Progenitor cell of endocrine pancreas (in vitro differentiated cells): ENCODE measurements at places on chromosomes 4 and X. TPM values are rescaled to one million over a fixed set of nuclear protein-coding genes. Genes with fewer than 3 reads are reported as not detected.
A peak's percentile ranks its signal among the peaks of the same experiment; 100 is the strongest.

The DNASE1L1 gene
- 12.7 and 14.3 TPM in 2 replicates for total RNA-seq

DNA sequence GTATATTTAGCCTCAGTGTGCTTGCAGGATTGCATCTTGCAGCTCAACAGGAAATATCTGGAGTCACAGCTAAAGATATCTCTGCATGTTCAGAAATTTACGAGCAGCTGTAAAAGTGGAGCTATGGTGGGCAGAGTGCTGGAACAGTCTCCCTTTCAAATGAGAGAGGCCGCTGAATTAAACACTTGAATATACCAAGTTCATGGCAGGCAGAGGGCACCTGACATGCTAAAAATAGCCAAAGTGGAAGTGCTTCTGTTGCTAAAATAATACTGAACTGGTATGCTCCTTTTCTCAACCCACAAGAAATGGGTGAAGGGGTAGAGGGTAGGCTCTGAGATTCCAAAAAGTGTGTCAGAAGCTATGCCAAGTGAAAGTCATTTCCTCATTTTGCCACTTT is 98.1 kb downstream of the MGST2 start:
- peaks cover 3% of the 10 kb centered on the region for H3K36me3 ChIP-seq
- no peak for DNase-seq
- H3K4me1 ChIP-seq = peaks cover 25% of the 10 kb centered on the region
- H3K4me3 ChIP-seq = no peak overlapping the region
- H3K27ac ChIP-seq = no peak overlapping the region

DNA sequence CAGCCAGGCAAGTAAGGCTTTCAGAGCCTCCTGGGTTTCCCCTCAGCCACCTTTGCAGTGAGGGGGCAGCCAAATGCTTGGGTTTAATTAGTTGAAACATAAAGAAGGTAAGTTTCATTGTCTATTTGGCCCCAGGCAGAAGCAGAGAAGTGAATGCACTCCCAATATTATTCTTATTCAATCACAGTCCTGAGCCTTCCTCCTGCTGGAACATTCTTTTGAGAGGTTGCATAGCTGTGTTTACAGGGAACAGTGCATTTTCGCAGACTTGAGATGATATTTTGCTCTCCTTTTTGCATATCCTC is 13.9 kb downstream of the SLC2A9 start:
- DNase-seq = no peak
- H3K36me3 ChIP-seq = no peaks in the 10 kb centered on the region
- no peak overlapping the region for H3K4me3 ChIP-seq
- H3K27ac ChIP-seq = no peak overlapping the region
- peaks cover 17% of the 10 kb centered on the region for H3K4me1 ChIP-seq
- no peaks in the 10 kb centered on the region for H3K27me3 ChIP-seq

- H3K27me3 ChIP-seq = no peaks in the 10 kb centered on the region
- no peak for DNase-seq
- H3K4me3 ChIP-seq = no peak overlapping the region
- peaks cover 24% of the 10 kb centered on the region for H3K36me3 ChIP-seq
These were observed 39.2 kb downstream of the COPS4 start for GRCh38 chr4:83074086-83074704.

DNA sequence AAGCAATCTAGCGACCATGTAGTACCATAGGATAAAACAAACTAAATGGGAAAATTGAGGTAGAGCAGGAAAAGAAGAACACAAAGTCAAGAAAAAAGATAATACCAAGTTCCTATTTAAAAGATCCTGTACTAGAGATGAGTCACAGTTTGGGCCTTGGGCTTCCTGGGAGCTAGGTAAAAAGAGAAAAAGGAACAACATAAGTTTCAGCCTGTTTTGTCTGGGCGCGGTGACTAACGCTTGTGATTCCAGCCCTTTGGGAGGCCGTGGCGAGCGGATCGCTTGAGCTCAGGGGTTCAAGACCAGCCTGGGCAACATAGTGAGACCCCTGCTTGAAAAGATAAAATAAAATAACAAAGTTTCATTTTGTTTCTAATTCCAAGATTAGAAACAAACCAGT is 14.0 kb upstream of the TMEM156 start:
- no peak for DNase-seq
- peak overlapping the region; percentile 92 for H3K4me3 ChIP-seq
- peaks cover 25% of the 10 kb centered on the region for H3K4me1 ChIP-seq

- H3K27me3 ChIP-seq = no peaks in the 10 kb centered on the region
- H3K4me1 ChIP-seq = no peaks in the 10 kb centered on the region
- no peaks in the 10 kb centered on the region for H3K36me3 ChIP-seq
- no peak overlapping the region for H3K27ac ChIP-seq
These were observed 78.8 kb downstream of the TMEM47 start for GRCh38 chrX:34578237-34578636.

DNA sequence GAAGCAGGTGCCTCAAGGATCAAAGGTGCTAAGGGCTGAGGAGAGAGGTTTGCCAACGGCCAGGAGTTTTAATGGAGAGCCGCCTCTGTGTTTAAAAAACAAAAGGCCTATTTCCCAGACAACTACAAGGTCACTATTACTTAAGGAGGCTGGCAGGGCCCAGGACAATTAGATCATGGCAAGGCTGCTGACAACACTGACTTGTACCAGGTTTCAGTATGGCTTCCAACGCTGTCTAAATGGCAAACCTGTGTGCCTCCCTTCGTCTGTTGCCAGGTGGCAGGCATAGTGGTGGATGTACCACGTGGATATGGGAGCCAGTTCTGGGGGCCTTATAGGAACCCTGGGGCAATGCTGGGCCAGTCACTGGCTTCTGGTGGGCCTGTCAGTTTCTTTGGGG is 41.0 kb downstream of the NSG1 start:
- peaks cover 27% of the 10 kb centered on the region for H3K4me1 ChIP-seq
- H3K36me3 ChIP-seq = peaks cover 4% of the 10 kb centered on the region
- H3K27ac ChIP-seq = peak overlapping the region; percentile 92

The PPP4R3C gene
- not detected in 2 replicates for total RNA-seq

The CT45A9 gene
- not detected in 2 replicates for total RNA-seq

DNA sequence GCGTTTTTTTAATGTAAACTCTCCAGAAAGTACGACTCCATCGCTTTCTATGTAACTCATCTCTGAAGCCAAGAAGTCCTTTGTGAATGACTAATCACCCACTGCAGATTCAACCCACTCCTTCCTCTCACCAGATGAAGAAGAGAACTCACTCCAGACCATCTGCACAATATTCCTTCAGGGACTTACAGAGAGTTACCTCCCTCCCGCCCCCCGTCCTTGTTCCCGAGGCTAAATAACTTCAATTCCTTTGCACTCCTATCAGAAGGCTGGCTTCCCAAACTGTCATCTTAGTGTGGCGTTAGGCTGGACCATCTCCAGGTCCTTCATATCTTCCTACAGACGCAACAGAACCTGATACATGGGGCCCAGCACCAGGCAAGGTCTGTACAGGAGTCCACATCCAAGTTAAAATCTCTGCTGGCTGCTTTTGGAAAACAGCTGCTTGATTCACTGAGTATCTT is 82.4 kb downstream of the AFAP1 start:
- no peak overlapping the region for H3K27ac ChIP-seq
- H3K27me3 ChIP-seq = no peaks in the 10 kb centered on the region
- H3K4me3 ChIP-seq = no peak overlapping the region

- DNase-seq = no peak
- H3K27me3 ChIP-seq = no peaks in the 10 kb centered on the region
- no peak overlapping the region for H3K4me3 ChIP-seq
- H3K27ac ChIP-seq = no peak overlapping the region
- peaks cover 8% of the 10 kb centered on the region for H3K4me1 ChIP-seq
These were observed 50.2 kb downstream of the DDX3X start for GRCh38 chrX:41384051-41384705.

The GIMD1 gene
- not detected in 2 replicates for total RNA-seq

The CXCL11 gene
- not detected in 2 replicates for total RNA-seq

GRCh38 chrX:46637938-46638337 is 64.4 kb downstream of the CHST7 start:
- H3K4me3 ChIP-seq = no peak overlapping the region
- H3K4me1 ChIP-seq = no peaks in the 10 kb centered on the region
- H3K36me3 ChIP-seq = no peaks in the 10 kb centered on the region

DNA sequence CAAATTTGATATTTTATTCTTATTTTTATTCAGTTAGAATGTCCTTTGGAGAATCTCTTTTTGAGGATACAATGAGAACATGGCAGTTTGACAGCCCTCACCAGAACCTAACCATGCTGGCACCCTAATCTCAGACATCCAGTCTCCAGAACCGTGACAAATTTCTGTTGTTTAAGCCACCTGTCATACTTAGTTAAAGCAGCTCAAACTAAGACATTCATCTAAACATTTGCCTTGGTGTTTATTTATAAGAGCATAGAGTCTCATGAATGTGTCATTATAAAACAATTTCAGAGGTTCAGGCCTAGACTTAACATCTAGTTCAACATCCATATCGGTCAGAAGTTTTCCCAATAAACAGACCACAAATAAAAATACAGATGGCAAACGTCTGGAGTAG is 125.1 kb upstream of the FUNDC1 start:
- no peaks in the 10 kb centered on the region for H3K36me3 ChIP-seq
- DNase-seq = no peak
- H3K27me3 ChIP-seq = no peaks in the 10 kb centered on the region
- H3K4me1 ChIP-seq = no peaks in the 10 kb centered on the region

- no peaks in the 10 kb centered on the region for H3K27me3 ChIP-seq
- H3K4me3 ChIP-seq = no peak overlapping the region
- no peaks in the 10 kb centered on the region for H3K36me3 ChIP-seq
- H3K4me1 ChIP-seq = no peaks in the 10 kb centered on the region
- DNase-seq = no peak
- no peak overlapping the region for H3K27ac ChIP-seq
These were observed 196.4 kb upstream of the RADX start for GRCh38 chrX:106415276-106415895.

DNA sequence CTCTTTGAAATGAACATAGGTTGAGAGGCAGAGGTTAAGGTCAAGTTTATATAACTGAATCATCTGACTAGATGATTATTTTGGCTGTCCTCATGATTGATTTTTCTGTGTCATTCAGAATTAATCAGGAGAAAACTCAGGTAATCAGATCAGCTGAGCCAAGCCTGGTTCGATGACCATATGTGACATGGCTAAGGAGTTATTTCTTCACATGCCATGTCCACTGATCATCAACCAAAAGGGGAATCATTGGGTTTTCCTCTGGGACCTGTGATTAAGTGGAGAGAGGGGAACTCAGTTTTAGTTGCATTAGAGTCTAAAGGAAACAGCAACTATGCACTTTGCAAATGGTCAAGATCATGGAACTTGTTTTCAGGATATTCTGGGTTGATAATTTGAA is 20.3 kb upstream of the PACRGL start:
- H3K4me3 ChIP-seq = no peak overlapping the region
- no peaks in the 10 kb centered on the region for H3K36me3 ChIP-seq
- peaks cover 8% of the 10 kb centered on the region for H3K27me3 ChIP-seq
- H3K27ac ChIP-seq = no peak overlapping the region
- no peaks in the 10 kb centered on the region for H3K4me1 ChIP-seq
